ENCODE measurements at places on chromosomes 2 and 18.

DNA sequence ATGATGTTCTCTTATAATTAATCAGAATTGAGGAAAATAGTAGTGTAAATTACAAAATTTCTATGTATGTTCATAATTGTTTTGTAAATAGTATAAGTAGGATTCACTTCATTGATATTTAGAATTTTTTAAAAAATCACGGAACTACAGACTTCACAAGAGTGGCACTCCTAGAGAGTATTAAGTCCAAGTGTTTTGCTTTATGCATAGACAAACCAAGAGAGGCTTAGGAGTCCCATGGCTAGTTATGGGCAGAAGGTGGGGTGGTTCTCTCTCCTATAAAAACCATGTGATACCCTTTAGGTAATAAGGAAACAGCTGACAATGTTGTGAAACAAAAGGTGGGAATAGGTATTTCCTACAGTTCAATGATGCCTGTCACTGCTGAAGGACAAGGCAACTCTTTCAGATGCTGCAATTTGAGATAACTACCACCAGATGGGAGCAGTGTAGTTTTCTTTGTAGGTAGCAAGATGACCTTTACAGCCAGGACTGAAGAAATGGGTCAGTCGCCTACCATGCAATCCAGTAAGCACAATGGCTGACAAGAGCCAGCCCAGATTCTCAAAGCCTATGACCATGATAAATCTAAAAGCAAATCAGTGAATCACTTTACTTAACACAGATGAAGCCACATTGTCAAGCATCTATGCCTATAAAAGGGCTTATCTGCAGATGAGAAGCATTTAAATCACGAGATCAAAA, 83.9 kb downstream of the AAK1 start:
- no peak for DNase-seq

GRCh38 chr2:241412144-241412543, 56.1 kb downstream of the FARP2 start:
- DNase-seq: no peak

- DNase-seq: no peak
Measured at GRCh38 chr2:221502270-221503010, 69.7 kb downstream of the EPHA4 start.

- DNase-seq: no peak
Measured at GRCh38 chr2:120884472-120885290, 149.0 kb downstream of the GLI2 start.

- DNase-seq: no peak
Measured at GRCh38 chr2:126899616-126900185, 1.0 kb downstream of the TEX51 start.

DNA sequence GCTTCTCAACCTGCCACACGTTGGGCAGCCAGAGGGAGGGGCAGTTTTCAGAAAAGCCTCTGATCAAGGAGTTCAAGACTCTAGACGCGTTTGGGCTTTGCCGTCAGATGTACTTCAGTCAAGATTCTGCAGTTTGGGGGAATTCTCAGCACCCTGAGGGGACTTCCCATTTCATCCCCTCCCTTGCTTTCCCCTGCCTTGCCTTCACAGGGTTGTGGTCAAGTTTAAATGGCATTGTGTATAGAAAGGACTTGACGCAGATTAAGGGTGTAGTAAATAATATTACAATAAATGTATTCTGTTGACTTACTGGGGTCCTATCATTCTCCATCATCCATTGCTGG, 198.3 kb upstream of the NABP1 start:
- DNase-seq: no peak

DNA sequence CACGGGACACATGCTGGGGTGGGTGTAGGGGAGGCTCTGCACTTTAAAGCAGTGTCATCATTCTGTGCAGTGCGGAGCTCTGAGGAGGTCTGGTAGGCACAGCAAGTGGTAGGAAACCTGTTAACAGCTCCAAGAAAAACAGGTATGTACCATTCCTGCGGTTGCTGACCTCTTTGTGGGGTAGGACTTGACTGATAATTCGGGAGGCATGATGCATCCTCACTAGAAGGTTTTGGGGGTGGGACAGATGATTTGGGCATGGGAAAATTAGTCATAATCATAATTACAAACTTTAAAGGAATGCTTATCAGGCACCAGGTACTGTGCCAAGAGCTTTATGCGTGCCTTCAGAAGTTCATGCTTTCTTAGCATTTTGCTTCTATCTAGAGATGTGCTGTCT, 9.7 kb downstream of the DOK1 start:
- DNase-seq: no peak

GRCh38 chr2:8202132-8202531, 479.7 kb upstream of the ID2 start:
- DNase-seq: no peak

DNA sequence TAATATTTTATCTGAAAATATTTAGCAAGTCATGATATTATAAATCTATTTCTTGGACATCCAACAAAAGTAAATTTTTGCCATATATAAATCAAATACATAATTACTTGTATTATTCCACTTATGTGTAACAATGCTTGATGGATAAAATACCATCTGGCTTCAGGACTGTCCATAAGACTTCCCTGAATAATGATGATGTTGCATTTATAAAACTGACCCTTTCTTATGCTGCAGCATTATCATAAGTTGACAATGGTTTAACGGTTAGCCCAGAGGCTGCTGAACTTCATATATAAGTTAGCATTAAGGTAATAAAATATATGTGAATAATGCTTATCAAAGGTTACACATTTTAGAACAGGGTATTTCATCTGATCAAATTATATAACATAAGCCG, 95.4 kb downstream of the CDH2 start:
- DNase-seq: no peak

DNA sequence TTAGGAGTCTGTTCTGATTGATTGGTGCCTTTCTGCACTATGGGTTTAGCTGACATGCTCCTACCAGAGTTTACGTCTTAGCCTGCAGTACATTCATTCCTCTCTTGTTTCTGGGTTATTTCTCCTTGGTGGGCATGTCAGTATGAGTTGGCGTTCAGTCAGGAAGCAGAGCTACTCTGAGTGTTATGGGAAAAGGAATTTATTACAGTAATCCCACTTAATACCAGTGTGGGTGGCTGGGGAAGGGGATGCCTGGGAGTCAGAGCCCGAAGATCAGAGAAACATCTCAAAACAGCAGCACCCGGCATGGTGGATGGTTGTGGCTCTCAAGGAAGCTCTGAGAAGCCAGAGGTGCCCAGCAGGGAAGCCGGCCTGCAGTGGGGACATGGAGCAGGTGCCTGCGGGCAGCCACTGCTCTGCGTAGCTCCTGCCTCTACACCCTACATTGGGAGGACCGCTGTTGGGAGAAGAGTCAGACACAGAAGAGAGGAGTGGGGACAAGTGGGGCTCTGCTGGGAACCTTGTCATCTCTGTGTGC, 48.9 kb downstream of the RAB31 start:
- DNase-seq: no peak

DNA sequence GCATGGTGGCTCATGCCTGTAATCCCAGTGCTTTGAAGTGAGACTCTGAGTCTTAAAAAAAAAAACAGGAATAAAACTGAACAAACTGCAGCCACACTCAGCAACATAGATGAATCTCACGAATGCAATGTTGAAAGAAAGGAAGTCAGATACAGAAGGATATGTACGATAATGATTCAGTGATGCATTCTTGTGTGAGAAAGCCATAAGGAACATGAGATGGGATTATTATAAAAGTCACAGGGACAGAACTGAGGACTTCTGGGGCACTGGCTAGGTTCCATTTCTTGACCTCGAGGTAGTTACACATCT, 56.9 kb upstream of the SMAD2 start:
- no peak for DNase-seq

DNA sequence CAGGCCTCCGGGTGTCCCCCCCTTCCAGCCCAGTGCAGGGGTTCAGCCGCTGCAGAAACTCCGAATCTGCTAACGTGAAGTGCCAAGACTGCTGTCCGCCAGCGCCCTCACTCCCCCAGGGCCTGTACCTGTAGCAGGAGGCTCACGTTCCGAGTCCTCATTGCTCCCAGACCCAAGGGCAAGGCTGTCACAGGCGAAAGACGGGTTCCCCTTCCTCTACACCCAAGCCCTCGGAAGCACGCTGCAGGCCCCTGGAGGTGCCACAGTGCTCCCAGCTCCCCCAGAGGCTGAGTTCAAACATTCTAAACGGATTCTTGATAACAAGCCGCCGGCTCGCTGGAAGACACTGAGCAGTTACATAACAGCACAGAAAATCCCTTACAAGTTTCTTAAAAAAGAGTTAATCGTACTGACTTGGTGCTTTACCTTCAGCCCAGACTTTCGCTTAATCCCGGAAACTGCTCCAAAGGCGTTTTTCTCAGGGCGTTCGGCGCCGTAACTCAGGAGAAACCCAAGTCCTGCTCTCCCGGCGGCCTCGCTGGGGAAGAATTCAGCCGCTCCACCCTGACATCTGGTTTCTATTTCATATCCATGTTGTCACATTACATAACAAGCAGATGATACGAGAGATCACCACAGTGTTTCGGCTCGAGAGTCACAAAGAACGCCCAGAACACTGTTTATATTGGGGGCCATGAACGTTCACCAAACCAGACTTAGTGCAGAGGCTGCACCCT, 92.0 kb downstream of the HDAC4 start:
- DNase-seq: no peak

GRCh38 chr18:26637324-26637723, 89.0 kb upstream of the KCTD1 start:
- DNase-seq: no peak

All from central memory CD4-positive, alpha-beta T cell (primary cell).